GF-D8 (cell line): ENCODE measurements at places on chromosomes 4 and X.

- no peak for DNase-seq
These were observed 349.3 kb upstream of the GALNT7 start for GRCh38 chr4:172819353-172819752.

DNA sequence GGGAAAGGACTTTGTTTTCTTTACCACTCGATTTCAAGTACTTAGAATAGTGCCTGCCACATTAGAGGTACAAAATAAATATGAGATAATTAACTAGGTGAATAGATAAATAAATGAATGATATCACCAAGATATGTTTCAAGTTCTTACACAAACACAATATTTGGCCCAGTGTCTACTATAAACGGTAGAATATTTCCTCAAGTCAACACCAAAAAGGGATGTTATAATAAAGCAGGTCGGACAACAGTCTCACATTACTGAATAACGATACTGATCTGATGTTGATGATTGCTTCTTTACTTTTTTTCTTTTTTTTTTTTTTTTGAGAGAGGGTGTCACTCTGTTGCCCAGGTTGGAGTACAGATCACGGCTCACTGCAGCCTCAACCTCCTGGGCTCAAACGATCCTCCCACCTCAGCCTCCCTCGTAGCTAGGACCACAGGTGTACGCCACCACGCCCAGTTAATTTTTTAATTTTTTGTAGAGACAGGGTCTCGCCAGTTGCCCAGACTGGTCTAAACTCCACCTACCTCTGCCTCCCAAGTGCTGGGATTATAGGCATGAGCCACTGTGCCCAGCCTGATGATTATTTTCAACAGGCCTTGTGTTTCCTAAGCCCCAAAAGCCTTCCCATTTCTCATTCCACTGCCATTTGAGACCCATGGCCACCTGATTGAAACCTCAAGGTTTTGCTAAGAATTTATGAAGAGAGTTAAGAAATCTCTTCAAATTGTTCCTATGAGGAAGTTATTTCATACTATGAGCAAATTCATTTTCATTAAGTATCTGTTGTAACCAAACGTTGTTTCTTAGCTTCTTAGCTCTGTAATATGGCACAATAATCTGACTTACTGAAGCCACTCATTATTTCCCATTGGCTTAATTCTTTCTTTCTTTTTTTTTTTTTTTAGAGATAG, 2.3 kb downstream of the MANBA start:
- no peak for DNase-seq

GRCh38 chrX:24838629-24839028, 144.9 kb downstream of the POLA1 start:
- DNase-seq: no peak

DNA sequence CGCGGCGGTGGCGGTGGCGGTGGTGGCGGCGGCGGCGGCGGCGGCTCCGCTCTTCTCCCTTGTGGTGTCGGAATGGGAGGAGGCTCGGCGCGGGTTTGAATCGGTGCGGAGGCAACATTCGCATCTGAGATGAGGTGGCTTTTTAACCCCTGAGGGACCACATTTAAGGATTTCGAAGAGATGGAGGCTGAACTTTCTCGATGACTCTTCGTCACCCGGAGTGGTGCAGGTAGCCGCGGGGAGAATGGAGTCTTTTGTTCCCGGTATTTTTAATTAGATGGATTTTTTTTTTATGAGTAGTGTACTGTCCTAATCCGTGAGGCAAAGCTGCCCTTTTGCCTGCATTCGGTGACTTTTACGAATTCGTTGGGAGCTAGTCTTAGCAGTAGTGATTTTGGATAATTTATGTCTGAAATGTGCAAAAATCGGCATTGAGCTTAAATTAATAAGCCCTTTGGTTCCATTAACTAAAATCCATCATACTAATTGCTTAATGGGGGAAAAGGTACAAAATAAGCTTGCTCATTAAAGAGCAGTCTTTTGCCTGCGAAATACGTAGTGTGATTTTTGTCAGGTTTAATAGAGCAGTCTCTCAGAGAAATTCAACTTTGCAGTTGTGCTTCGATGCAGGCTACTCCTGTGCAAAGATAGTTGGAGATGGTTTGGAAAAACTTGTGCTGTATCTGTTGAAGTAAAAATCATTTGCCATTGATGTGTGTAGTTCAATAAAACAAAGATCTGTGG, 206.2 kb downstream of the TENM3 start:
- DNase-seq: no peak
